ENCODE measurements at places on chromosomes 16 and 17. TPM values are rescaled to one million over a fixed set of nuclear protein-coding genes. Genes with fewer than 3 reads are reported as not detected.

DNA sequence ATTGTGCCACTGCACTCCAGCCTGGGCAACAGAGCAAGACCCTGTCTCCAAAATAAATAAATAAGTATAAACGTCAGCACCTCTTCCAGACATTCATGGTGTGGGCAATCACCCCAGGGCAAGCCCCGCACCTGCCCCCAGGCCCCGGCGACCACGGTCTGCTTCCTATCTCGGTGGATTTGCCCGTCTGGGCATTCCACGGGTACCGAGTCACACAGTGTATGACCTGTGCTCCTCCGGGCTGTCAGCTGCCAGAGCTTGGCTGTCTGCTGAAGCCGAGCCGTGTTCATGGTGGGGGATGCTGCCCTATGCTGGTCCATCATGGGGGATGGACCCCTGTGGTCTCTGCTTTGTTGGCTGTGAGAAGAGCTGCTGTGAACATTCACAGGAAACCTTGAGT lies 15.4 kb downstream of the CYBC1 start:
- no peak for DNase-seq
- H3K4me3 ChIP-seq, result no peak overlapping the region
- no peak overlapping the region for H3K27ac ChIP-seq
- H3K4me1 ChIP-seq, result peaks cover 9% of the 10 kb centered on the region

DNA sequence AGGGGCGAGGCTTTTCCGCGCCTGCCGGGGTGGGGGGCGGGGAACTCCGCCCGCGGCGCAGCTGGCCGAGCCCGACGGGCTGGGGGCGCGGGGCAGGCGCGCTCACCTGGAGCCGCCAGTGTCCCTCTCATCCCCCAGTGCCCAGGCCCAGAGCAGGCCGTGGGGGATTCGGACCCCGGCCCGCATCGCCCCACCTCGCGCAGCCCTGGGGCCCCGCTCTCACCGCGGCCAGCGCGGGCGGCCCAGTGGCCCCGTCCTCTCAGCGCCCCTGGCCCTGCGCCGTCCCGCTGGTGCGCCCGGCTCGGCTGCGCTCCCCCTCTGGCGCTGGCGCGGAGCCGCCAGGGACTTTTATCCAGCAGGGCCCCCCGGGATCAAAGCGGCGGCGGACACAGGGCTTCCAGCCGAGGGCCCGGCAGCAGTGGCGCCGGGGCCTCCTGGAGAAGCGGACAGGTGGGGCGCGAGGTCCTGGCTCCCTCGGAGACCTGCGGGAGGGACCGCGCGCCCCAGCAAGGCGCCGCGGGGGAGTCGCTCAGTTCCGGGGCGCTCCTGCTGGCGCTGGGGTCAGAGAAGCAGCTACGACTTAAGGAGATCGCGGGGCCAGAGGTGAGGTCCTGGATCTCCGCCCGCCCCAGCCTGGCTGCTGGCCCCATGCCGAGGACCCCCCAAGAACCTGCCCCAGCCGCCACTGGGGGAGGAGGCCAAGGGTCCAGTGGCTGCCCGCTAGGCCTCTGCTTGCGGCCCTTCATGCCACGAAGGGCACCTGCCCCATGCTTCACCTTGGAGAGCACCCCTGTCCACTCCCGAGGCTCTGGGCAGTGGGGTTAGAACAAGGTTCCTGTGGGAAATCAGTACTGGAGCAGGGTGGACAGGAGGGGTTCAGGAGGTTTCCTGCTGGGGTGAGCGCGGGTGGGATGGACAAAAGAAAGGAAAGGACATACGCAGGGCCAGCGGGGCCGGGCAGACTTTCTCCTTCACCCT lies 823 bp upstream of the NOTUM start:
- H3K4me1 ChIP-seq, result peaks cover 28% of the 10 kb centered on the region
- peaks cover 19% of the 10 kb centered on the region for H3K27me3 ChIP-seq
- H3K27ac ChIP-seq, result no peak overlapping the region
- no peak for DNase-seq
- H3K36me3 ChIP-seq, result no peaks in the 10 kb centered on the region

GRCh38 chr17:1485423-1486376 lies 6.8 kb downstream of the MYO1C start:
- H3K27ac ChIP-seq, result peak overlapping the region; percentile 99
- peaks cover 20% of the 10 kb centered on the region for H3K36me3 ChIP-seq
- DNase-seq, result peak; percentile 73

DNA sequence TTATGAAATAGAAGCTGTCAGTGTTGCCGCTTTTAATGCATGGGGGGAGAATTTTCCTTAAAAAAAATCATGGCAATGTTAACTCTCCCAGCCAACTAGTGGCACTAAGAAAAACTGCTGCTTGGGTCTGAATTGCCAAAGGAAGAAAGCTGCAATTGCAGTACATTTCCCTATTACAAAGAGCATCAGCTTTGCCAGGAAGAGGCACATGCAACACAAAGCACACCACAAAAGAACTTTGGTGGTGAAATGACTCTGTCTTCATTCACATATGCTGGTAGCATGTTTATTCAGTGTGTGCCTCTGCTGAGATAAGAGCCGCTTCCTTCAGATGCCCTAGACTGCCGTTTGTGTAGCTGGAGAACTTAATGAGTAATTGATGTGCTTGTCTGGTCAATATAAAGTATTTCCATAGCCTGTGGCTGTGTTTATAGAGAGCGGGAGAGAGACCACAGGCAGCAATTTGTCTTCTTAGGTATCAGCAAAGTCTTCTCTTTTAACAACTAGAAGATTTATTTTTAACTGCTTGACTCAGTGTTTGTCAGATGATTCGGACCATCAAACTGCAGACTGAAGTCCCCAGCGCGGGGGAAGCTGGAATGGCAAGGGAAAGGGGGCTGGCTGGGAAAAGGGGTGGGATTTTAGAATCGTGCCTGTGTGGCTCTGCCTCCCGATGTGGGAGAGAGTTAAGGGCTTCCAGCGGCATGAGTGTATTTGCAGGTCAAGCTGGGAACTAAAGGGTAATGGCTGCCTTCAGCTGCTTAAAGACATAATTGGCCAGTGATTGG lies 115.1 kb downstream of the MRTFB start:
- no peak for DNase-seq
- peaks cover 34% of the 10 kb centered on the region for H3K4me1 ChIP-seq
- no peaks in the 10 kb centered on the region for H3K36me3 ChIP-seq
- H3K4me3 ChIP-seq, result peak overlapping the region; percentile 33

DNA sequence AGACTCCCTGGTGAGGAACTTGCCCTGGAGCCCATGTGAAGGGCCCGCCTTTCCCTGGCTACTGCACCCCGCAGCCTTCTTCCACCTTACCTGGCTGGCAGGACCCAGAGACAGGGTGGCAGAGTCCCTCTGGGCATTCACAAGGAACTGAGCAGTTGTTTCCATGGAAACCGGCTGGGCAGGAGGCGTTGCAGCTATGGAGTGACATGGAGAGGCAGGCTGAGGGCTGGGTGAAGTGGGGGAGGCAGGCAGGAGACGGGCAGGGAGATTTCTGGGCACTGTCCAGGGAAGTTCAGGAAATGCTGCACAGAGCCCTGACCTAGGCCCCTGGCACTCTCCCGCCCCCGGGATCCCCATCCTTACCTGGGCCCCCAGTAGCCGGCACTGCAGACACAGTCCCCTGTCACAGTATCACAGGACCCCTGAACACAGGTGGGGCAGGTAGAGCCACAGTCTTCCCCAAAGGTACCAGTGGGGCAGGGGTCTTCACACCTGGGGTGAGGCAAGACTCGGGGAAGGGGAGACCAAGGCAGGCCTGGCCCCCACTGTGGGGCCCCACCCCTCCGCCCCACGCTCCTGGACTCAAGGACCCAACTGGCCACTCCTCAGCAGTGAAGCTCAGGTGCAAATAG lies 5.9 kb downstream of the SCARF1 start:
- H3K4me3 ChIP-seq, result no peak overlapping the region
- no peak overlapping the region for H3K27ac ChIP-seq
- no peaks in the 10 kb centered on the region for H3K27me3 ChIP-seq
- H3K36me3 ChIP-seq, result peaks cover 22% of the 10 kb centered on the region
- peak; percentile 52 for DNase-seq

DNA sequence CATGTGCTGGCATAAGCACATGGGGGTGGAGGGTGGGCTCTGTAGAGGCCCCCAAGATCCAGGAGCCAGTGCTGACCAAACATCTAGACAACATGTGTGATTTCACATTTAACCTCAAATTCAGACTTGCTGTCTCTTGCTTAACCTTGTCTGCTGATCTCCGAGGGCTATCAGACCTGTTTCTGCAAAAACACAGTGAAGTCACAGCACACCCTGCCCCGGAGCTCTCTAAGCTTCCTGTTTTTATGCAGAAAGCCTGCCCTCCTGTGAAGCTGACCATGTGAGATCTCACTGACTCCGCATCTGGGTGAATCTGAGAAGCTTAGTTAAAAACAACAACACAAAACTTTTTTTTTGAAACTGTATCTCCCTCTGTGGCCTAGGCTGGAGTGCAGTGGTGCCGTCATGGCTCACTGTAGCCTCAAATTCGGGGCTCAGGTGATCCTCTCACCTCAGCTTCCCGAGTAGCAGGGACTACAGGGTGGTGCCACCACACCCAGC lies 6.6 kb upstream of the DPEP2 start:
- no peaks in the 10 kb centered on the region for H3K36me3 ChIP-seq
- no peaks in the 10 kb centered on the region for H3K4me1 ChIP-seq
- no peak overlapping the region for H3K4me3 ChIP-seq
- no peaks in the 10 kb centered on the region for H3K27me3 ChIP-seq
- peak overlapping the region; percentile 77 for H3K27ac ChIP-seq

GRCh38 chr16:54185045-54185444 lies 101.5 kb downstream of the IRX3 start:
- H3K4me1 ChIP-seq, result no peaks in the 10 kb centered on the region
- no peak overlapping the region for H3K4me3 ChIP-seq
- no peak overlapping the region for H3K27ac ChIP-seq
- H3K36me3 ChIP-seq, result no peaks in the 10 kb centered on the region
- DNase-seq, result no peak

DNA sequence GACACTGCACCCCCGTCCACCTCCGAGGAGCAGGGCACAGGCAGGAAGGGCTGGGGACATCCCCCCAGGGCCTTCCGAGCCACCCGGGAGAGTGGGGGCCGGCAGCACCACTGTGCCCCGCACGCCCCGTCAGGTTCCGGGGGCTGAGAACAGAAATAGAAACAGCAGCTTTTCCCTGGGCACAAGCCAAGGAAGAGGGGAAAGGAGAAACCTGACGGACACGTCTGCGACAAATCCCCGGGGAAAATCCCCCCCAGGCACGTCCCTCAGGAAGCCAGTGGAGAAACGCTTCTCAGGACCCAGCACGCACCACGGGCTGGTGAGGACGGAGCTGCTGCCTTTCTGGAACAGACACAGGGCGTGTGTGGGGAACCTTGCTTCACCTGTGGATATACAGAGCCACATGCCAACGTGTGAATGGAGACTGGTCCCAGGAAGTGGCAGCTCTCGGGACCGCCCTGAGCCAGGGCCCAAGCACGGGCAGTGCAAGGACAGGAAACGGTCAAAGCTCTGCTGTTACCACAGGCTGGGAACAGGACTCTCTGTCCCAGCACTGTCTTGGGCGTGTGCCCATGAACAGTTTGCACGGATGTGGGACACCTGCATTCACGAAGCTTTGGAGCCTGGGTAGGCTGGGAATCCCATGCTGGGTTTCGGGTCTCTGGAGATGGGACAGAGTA lies 1.2 kb upstream of the TMEM204 start:
- no peaks in the 10 kb centered on the region for H3K27me3 ChIP-seq
- peaks cover 5% of the 10 kb centered on the region for H3K36me3 ChIP-seq
- DNase-seq, result peak; percentile 44
- H3K4me1 ChIP-seq, result peaks cover 69% of the 10 kb centered on the region

DNA sequence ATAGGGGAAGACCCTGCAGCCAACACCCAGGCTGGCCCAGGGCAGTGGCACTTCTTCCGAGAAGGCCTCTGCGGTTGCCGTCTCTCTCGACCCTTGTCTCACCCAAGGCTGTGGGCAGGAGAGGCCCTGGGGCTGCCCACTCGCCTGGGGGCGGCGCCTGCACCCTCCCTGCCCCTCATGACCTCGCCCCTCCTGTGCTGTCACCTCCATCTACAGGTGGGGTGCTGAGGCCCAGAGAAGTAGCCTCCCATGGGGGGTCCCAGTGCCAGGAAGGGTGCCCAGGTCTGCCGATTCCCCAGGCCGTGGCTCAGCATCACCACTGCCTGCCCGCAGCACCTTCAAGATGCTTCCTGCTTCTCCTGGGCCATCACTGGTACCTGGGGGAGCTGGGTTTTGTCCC lies 992 bp downstream of the NLRC3 start:
- peak overlapping the region; percentile 40 for H3K4me3 ChIP-seq
- H3K4me1 ChIP-seq, result peaks cover 18% of the 10 kb centered on the region
- H3K27me3 ChIP-seq, result no peaks in the 10 kb centered on the region

- H3K4me3 ChIP-seq, result no peak within 1 kb of the TSS
- H3K4me1 ChIP-seq, result no peaks in the 10 kb centered on the region
- H3K36me3 ChIP-seq, result no peaks in the 10 kb centered on the region
- peaks cover 10% of the 10 kb centered on the region for H3K27me3 ChIP-seq
Observed at GRCh38 chr16:71230122-71230845, at the start of gene HYDIN. Gene HYDIN (minus strand): TSS chr16:71230722. CDS start chr16:71186895, 43,827 bp downstream.

GRCh38 chr17:74274709-74275340 lies 791 bp downstream of the DNAI2 start:
- H3K27ac ChIP-seq, result no peak overlapping the region
- no peak for DNase-seq
- no peak overlapping the region for H3K4me3 ChIP-seq
- no peaks in the 10 kb centered on the region for H3K27me3 ChIP-seq
- H3K4me1 ChIP-seq, result peaks cover 28% of the 10 kb centered on the region

GRCh38 chr16:69880640-69881133 lies 70.4 kb upstream of the CLEC18A start:
- no peak overlapping the region for H3K4me3 ChIP-seq
- H3K27ac ChIP-seq, result no peak overlapping the region
- DNase-seq, result no peak

DNA sequence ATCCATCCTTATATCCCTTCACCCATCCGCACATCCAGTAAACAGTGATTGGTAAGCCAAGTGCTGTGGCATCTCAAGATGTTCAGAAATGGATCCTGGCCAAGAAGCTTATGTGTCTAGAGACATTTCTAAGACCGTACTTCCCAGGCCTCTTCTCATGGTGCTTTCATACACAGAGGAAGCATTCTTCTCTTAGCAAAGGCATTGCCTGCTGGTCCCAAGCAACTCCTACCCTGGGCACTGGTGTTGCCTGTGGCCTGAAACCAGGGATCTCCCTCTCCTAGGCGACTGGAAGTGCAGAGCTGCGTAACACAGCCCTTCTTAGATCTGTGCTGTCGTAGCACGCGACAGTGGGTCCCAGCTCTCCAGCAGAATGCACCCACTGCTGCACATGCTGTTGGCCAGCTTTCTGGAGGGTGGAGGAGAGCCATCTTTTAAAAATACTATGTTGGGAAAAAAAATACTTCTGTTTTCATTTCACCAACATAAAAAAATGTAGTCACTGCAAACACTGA lies 182.9 kb downstream of the CCDC182 start:
- H3K4me3 ChIP-seq, result no peak overlapping the region
- H3K27me3 ChIP-seq, result no peaks in the 10 kb centered on the region
- no peak for DNase-seq
- H3K36me3 ChIP-seq, result no peaks in the 10 kb centered on the region
- H3K27ac ChIP-seq, result no peak overlapping the region

The C17orf100 gene
- not detected for total RNA-seq

The CLEC18B gene
- 2.6 TPM for total RNA-seq

The CFAP119 gene
- total RNA-seq, result 71.2 TPM

The CTRB2 gene
- total RNA-seq, result not detected

The KRTAP9-2 gene
- not detected for total RNA-seq

The ASPA gene
- 3.9 TPM for total RNA-seq

The TRPV2 gene
- total RNA-seq, result 0.58 TPM

The VTN gene
- 0.72 TPM for total RNA-seq

The AANAT gene
- total RNA-seq, result not detected

All from stomach (tissue), 19 donors.